Uterus (tissue), 4 donors: ENCODE measurements at places on chromosomes 2 and 18. TPM values are rescaled to one million over a fixed set of nuclear protein-coding genes. Genes with fewer than 3 reads are reported as not detected.

DNA sequence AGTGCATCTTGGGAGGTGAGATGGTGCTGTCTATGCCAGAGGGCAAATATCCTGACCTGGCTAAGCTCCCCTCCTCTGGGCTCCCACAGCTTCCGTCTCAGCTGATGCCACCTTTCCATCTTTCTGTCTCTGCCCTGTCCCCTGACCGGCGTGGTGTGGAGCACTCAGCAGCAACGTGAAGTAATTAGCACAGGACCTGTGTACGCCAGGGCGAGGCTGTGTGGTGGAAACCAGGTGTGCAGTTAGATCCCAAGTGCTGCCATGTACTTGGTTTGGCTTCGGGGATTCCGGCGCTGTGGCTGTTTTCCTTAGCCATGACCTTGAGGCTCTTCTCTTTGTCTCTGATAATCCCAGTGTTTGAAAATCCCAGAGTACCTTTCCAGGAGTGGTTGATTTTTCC, 36.5 kb downstream of the COA5 start:
- H3K36me3 ChIP-seq: no peaks in the 10 kb centered on the region
- H3K4me1 ChIP-seq: no peaks in the 10 kb centered on the region
- no peak overlapping the region for H3K27ac ChIP-seq

- no peak for DNase-seq
- no peak overlapping the region for H3K27ac ChIP-seq
- no peaks in the 10 kb centered on the region for H3K4me1 ChIP-seq
- no peaks in the 10 kb centered on the region for H3K36me3 ChIP-seq
Measured at GRCh38 chr2:225865468-225865867, 466.0 kb downstream of the NYAP2 start.

GRCh38 chr2:101473911-101474701, 806 bp downstream of the RFX8 start:
- peak overlapping the region; percentile 65 for H3K4me3 ChIP-seq
- H3K27ac ChIP-seq: peak overlapping the region; percentile 82
- DNase-seq: peak; percentile 63
- no peaks in the 10 kb centered on the region for H3K27me3 ChIP-seq
- H3K36me3 ChIP-seq: no peaks in the 10 kb centered on the region
- H3K4me1 ChIP-seq: no peaks in the 10 kb centered on the region

DNA sequence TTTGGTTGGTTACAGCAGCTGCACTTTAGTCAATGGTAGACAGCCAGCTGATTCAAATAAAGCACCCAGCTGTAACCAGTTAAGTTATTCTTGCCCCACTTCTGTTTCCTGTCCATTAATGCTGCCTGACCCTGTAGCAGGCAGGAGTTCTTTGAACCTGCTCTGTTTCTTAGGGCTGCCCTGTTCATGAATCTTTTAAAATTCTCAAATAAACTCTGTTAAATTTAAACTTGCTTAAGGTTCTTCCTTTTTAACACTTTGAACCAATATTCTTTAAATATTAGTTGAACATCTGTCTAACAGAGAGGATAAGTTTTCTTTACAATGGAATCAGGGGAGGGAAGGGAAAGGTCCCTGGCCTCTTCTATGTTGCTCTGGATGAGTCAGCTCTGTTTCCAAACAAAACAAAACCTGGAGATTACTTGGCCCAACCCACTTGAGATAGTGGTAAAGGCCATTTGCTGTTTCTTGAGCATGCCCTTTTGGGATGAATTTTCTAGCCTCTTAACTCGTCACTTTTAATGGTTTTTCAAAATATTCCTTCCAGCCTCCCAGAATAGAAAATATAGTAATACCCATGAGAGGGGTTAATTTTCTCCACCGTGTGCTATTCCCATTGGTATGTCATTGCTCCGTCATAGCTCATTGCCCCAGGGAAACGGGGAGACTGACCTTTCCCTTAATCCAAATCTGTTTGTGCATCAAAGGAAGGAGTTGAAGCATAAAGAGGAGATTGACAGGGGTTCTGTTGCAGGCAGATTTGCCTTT, 112.1 kb upstream of the FHL2 start:
- H3K4me3 ChIP-seq: no peak overlapping the region
- no peaks in the 10 kb centered on the region for H3K27me3 ChIP-seq
- no peaks in the 10 kb centered on the region for H3K36me3 ChIP-seq
- H3K4me1 ChIP-seq: no peaks in the 10 kb centered on the region
- H3K27ac ChIP-seq: no peak overlapping the region
- DNase-seq: no peak

GRCh38 chr18:35964319-35964718, 8.2 kb upstream of the RMP24 start:
- H3K27ac ChIP-seq: no peak overlapping the region
- H3K4me1 ChIP-seq: no peaks in the 10 kb centered on the region
- no peak for DNase-seq
- H3K36me3 ChIP-seq: no peaks in the 10 kb centered on the region
- H3K4me3 ChIP-seq: no peak overlapping the region

GRCh38 chr2:133097666-133098065, 427.7 kb upstream of the LYPD1 start:
- H3K4me1 ChIP-seq: no peaks in the 10 kb centered on the region
- no peak overlapping the region for H3K27ac ChIP-seq
- H3K4me3 ChIP-seq: no peak overlapping the region
- no peak for DNase-seq
- H3K36me3 ChIP-seq: no peaks in the 10 kb centered on the region

- no peak overlapping the region for H3K4me3 ChIP-seq
- H3K4me1 ChIP-seq: no peaks in the 10 kb centered on the region
- no peak for DNase-seq
- no peak overlapping the region for H3K27ac ChIP-seq
- no peaks in the 10 kb centered on the region for H3K36me3 ChIP-seq
- H3K27me3 ChIP-seq: no peaks in the 10 kb centered on the region
Measured at GRCh38 chr2:144267239-144267638, 252.7 kb downstream of the ZEB2 start.

GRCh38 chr2:95385570-95385984, 16.9 kb upstream of the FAHD2A start:
- H3K36me3 ChIP-seq: no peaks in the 10 kb centered on the region
- H3K27ac ChIP-seq: no peak overlapping the region
- DNase-seq: peak; percentile 15

KIDINS220 gene
- total RNA-seq: 48.8 TPM

SPP2 gene
- not detected for total RNA-seq
